ENCODE measurements at places on chromosomes 13 and 19. TPM values are rescaled to one million over a fixed set of nuclear protein-coding genes. Genes with fewer than 3 reads are reported as not detected.

- no peaks in the 10 kb centered on the region for H3K27me3 ChIP-seq
- H3K4me3 ChIP-seq = no peak overlapping the region
- no peaks in the 10 kb centered on the region for H3K36me3 ChIP-seq
- no peaks in the 10 kb centered on the region for H3K4me1 ChIP-seq
These were observed 1393.3 kb upstream of the ATXN8OS start for GRCh38 chr13:68714292-68714691.

DNA sequence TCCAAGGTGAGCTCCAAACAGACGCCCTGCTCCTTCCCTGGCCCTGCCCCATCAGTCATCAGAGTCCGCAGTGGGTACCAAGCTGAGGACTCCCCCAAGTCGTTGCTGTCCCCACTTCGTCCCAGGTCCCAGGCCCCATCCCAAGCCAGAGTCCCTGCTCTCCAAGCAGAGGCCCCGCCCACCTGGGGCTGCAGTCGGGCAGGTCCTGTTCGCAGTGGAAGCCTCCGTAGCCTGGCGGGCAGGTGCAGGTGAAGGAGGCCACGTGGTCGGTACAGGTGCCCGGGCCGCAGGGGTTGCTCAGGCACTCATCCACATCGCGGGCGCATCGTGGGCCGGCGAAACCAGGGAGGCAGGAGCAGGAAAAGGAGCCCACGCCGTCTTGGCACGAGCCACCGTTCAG lies 19.4 kb downstream of the NOTCH3 start:
- no peaks in the 10 kb centered on the region for H3K27me3 ChIP-seq
- no peak overlapping the region for H3K4me3 ChIP-seq
- DNase-seq = no peak
- peaks cover 3% of the 10 kb centered on the region for H3K36me3 ChIP-seq

DNA sequence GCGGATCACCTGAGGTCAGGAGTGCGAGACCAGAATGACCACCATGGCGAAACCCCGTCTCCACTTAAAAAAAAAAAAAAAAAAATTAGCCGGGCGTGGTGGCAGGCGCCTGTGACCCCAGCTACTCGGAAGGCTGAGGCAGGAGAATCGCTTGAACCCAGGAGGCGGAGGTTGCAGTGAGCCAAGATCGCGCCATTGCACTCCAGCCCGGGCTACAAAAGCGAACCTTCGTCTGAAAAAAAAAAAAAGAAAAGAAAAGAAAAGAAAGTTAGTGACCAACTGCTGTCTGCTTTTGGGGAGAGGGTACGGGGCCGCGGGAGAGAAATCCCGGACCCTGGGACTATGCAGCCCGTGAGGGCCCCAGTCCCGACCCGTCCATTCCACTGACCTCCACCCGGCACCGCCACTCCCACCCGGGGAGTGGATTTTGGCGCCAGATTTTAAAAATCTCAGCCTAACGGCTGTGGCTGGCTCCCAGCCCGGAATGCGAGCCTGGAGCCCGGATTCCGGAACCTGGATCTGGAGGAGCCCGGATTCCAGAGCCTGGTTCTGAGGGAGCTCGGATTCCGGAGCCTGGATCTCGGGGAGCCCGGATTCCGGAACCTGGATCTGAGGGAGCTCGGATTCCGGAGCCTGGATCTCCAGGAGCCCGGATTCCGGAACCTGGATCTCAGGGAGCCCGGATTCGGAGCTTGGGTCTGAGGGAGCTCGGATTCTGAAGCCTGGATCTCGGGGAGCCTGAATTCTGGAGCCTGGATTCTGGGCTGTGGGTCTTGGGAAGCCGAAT lies 6.1 kb upstream of the LMNB2 start:
- H3K4me1 ChIP-seq = no peaks in the 10 kb centered on the region
- H3K4me3 ChIP-seq = no peak overlapping the region
- H3K36me3 ChIP-seq = no peaks in the 10 kb centered on the region
- H3K27ac ChIP-seq = no peak overlapping the region

- no peaks in the 10 kb centered on the region for H3K27me3 ChIP-seq
- no peaks in the 10 kb centered on the region for H3K36me3 ChIP-seq
- DNase-seq = no peak
- no peaks in the 10 kb centered on the region for H3K4me1 ChIP-seq
These were observed 168.6 kb downstream of the OXGR1 start for GRCh38 chr13:96825653-96826052.

DNA sequence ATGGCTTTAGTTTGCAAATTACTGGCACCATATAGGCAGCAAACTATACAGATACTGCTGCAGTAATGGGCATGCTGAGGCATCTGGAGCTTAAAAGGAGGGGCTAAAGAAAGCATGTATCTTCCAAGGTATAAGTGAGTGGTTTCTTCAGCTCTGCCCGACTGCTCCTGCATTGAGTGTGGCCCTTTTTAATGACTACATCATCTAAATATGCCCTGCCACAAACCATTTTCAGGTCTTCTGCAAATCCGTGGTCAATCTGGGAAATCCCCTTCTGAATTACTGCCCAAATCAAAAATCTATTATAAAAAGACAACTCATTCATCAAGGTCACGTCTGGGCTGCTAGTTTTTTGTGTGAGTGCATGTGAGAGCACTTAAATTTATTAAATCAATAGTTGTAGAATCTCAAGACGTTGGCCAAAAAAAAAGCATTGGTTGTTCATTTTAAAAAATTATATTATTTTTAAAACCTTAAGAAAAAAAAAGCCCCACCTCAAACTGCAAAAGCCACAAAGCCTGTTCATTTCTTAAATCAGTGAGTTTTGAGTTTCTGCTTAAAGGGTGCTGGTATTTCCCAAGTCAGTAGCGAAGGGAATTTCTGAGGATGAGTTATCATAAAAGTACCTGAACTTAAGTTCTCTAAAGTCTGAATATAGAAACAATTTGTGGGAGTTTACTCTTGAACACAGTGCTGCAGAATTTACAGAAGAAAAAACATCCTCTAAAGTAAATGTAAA lies 16.3 kb downstream of the LCP1 start:
- H3K27me3 ChIP-seq = no peaks in the 10 kb centered on the region
- H3K27ac ChIP-seq = no peak overlapping the region
- H3K36me3 ChIP-seq = no peaks in the 10 kb centered on the region
- H3K4me1 ChIP-seq = no peaks in the 10 kb centered on the region
- H3K4me3 ChIP-seq = no peak overlapping the region
- DNase-seq = no peak

- no peaks in the 10 kb centered on the region for H3K27me3 ChIP-seq
- H3K27ac ChIP-seq = no peak overlapping the region
- H3K4me1 ChIP-seq = peaks cover 4% of the 10 kb centered on the region
- DNase-seq = no peak
- H3K4me3 ChIP-seq = no peak overlapping the region
These were observed 114.8 kb downstream of the COL4A2 start for GRCh38 chr13:110421696-110422385.

DNA sequence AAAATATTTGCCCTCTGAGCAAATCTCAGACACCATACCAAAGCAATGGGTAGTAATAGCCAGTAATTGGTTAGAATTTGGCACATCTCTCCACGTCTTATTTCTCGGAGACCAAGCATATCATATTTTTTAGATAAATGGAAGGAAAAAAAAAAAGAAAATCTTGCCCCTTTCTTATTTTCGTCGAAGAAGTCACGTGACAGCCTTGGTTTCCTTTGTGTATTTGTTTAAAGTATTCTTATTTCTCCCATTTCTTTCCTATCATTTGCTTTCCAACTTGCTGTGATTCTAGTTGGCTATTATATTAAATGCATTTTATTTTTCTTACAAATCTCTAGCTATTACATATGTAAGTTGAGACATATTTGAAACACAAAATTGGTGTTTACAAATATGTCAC lies 2155.9 kb downstream of the PCDH9 start:
- no peaks in the 10 kb centered on the region for H3K4me1 ChIP-seq
- no peak overlapping the region for H3K4me3 ChIP-seq
- no peaks in the 10 kb centered on the region for H3K36me3 ChIP-seq
- no peak for DNase-seq
- H3K27me3 ChIP-seq = no peaks in the 10 kb centered on the region

DNA sequence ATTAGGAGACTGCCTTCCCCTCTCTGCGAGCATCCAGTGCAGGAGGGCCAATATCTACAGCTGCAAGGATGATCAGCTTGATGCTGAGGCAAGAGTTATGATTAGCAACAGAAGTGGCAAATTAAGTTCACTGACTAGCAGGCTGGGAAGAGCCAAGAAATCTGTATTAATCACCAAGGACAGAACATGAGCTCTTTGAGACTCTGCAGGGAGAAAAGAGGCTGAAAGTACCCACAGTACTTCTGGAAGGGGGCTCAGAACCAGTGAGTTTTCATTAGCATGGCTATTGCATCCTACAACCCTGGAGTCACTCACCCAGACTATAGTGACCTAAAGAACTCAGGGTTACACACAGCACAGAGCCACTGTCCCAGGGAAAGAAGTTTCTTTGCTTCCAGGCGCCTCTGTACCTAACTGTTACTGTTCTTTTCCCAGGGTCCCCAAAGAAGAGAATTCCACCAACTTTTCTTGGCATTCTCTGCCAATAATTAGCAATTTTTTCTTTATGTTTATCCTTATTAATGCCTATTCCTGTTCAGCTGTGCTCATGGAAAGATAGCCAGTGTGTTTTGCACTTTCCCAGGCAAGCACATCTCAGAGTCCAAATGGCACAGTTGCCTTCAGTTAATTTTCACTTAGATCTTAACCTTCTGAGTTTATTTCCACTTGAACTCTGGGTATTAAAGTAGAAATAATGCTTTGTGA lies 25.8 kb upstream of the MEDAG start:
- no peaks in the 10 kb centered on the region for H3K4me1 ChIP-seq
- DNase-seq = no peak
- H3K27ac ChIP-seq = peak overlapping the region; percentile 11
- no peaks in the 10 kb centered on the region for H3K27me3 ChIP-seq
- no peak overlapping the region for H3K4me3 ChIP-seq
- H3K36me3 ChIP-seq = no peaks in the 10 kb centered on the region

DNA sequence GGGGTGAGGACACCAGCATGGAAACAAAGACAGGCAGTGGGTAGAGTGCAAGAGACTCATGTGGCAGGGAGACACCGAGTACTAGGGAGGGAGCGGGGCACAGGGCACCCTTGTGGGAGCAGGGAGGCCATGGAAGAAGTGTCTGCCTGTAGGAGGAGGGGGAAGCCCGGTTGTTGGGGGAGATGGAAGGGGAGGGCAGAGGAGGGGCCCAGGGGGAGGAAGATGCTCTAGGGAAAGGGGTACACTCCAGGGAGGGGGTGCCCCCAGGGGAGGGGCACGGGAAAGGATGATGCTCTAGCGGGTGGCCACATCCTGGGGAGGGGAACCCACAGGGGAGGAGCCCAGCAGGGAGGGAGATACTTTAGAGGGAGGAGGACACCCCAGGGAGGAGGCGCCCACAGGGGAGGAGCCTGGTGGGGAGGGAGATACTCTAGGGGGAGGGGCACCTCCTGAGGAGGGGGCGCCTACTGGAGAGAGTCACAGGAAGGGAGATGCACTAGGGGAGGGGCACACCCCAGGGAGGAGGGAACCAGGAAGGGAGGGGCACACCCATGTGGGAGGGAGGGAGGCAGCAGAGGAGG lies 24.9 kb downstream of the CPAMD8 start:
- no peak for DNase-seq
- no peaks in the 10 kb centered on the region for H3K27me3 ChIP-seq
- H3K4me3 ChIP-seq = no peak overlapping the region
- no peak overlapping the region for H3K27ac ChIP-seq

DNA sequence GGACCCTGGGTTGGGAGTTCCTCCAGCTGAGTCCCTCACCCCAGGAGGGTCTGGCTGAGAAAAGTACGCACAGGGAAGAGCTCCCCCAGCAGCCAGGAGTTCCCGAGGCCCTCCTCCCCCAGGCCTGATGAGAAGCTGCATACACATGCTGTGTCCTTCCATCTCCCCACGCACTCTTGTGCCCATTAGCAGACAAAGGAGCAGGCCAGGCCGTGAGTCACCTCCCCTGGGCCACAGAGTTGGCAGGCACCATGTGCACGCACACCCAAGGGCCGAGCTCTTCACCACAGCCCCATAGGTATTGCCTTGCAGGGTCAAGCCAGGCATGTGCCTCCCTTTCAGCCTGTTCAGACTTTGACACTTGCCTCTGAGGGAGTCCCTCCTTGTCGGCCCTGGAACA lies 17.5 kb downstream of the MAU2 start:
- peaks cover 35% of the 10 kb centered on the region for H3K36me3 ChIP-seq
- H3K27me3 ChIP-seq = no peaks in the 10 kb centered on the region
- no peak overlapping the region for H3K4me3 ChIP-seq
- peaks cover 8% of the 10 kb centered on the region for H3K4me1 ChIP-seq
- no peak for DNase-seq

DNA sequence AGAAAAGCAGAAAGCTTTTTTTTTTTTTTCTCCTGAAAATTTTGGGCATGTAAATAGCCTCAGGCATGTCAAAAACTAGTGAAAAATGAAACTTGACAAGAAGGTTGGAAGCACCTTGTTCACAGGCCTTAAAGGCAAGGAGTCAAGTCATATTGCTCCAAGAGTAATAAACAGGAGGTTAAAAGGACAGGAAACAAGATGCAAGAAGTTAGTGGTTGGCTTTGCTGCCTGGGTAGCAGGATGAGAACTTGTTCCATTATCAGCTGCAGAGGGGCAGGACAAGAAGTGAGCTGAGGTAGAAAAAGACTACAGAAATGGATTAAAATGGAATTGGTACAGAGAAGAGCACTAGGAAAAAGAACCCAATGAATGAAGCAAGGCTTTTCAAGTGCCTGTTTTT lies 242.6 kb downstream of the DCT start:
- no peaks in the 10 kb centered on the region for H3K27me3 ChIP-seq
- no peaks in the 10 kb centered on the region for H3K4me1 ChIP-seq
- DNase-seq = no peak

- no peak overlapping the region for H3K4me3 ChIP-seq
- no peak overlapping the region for H3K27ac ChIP-seq
- H3K27me3 ChIP-seq = no peaks in the 10 kb centered on the region
- H3K36me3 ChIP-seq = no peaks in the 10 kb centered on the region
- H3K4me1 ChIP-seq = no peaks in the 10 kb centered on the region
These were observed 59.8 kb downstream of the TSHZ3 start for GRCh38 chr19:31289381-31289880.

GRCh38 chr13:100305398-100305797 lies 216.5 kb downstream of the PCCA start:
- H3K27me3 ChIP-seq = no peaks in the 10 kb centered on the region
- H3K4me1 ChIP-seq = no peaks in the 10 kb centered on the region
- H3K4me3 ChIP-seq = no peak overlapping the region
- H3K27ac ChIP-seq = no peak overlapping the region
- no peak for DNase-seq

GRCh38 chr19:33562636-33563035 lies 41.0 kb upstream of the PEPD start:
- no peak for DNase-seq
- H3K36me3 ChIP-seq = no peaks in the 10 kb centered on the region
- no peak overlapping the region for H3K27ac ChIP-seq
- H3K4me1 ChIP-seq = no peaks in the 10 kb centered on the region
- no peaks in the 10 kb centered on the region for H3K27me3 ChIP-seq

GRCh38 chr13:109610517-109610916 lies 175.9 kb downstream of the IRS2 start:
- no peak overlapping the region for H3K27ac ChIP-seq
- DNase-seq = no peak
- no peak overlapping the region for H3K4me3 ChIP-seq
- H3K27me3 ChIP-seq = no peaks in the 10 kb centered on the region
- H3K36me3 ChIP-seq = no peaks in the 10 kb centered on the region

- no peak overlapping the region for H3K4me3 ChIP-seq
- DNase-seq = no peak
- H3K27ac ChIP-seq = no peak overlapping the region
- peaks cover 6% of the 10 kb centered on the region for H3K36me3 ChIP-seq
- no peaks in the 10 kb centered on the region for H3K27me3 ChIP-seq
These were observed 6.2 kb downstream of the SETDB2 start for GRCh38 chr13:49450105-49450819.

The DHDH gene
- total RNA-seq = 0.60 TPM

The ARHGAP45 gene
- total RNA-seq = 50.0 TPM

The GRAMD1A gene
- 87.3 TPM for total RNA-seq

The CYP2A7 gene
- total RNA-seq = not detected

The SLC25A30 gene
- total RNA-seq = 47.1 TPM

The DENND1C gene
- total RNA-seq = 8.2 TPM

The PEG3 gene
- 8.7 TPM for total RNA-seq

The VAV1 gene
- total RNA-seq = 15.5 TPM

The CGB5 gene
- not detected for total RNA-seq

The ACP5 gene
- 13.8 TPM for total RNA-seq

The ZNF100 gene
- 15.7 TPM for total RNA-seq

The ZNF442 gene
- 9.1 TPM for total RNA-seq

Measured in kidney (tissue), 22 donors.